ENCODE measurements at places on chromosomes 12 and 14.
A peak's percentile ranks its signal among the peaks of the same experiment; 100 is the strongest.

GRCh38 chr12:68458866-68459265 is 126.7 kb upstream of the MDM1 start:
- no peak for DNase-seq

- peak; percentile 9 for DNase-seq
These were observed 6.7 kb upstream of the FZD10 start for GRCh38 chr12:130155416-130156073.

DNA sequence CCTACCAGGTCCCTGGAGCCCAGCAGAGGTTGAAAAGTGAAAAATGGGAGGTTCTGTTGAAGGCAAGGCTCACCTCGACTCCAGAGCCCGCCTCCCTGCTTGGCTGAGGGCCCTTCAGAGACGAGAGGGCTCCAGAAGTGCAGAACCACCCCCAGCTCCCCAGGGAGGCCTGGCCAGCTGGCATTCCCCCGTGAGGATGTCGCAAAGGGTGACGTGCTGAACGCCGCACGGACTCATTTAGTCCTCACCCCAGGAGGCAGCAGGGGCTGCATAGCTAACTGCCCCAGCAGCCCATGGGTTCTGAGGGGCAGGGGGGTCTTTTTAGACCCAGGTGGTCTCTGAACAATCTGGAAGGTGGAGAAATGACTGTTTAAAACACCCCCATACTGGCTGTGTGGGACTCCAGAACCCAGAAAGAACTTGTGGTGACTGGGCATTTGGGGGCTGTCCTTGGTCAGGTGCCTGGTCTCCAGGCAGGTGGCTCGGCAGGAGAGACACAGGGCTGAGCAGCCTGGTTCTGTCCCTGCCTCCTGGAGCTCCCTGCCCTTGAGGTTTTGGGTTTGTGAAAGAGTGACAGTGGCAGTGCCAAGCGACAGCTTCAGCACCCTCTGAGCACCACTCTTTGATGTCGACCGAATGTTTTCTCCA is 32.0 kb downstream of the ANAPC7 start:
- DNase-seq: no peak

GRCh38 chr12:125633686-125634085 is 568.5 kb downstream of the AACS start:
- no peak for DNase-seq

DNA sequence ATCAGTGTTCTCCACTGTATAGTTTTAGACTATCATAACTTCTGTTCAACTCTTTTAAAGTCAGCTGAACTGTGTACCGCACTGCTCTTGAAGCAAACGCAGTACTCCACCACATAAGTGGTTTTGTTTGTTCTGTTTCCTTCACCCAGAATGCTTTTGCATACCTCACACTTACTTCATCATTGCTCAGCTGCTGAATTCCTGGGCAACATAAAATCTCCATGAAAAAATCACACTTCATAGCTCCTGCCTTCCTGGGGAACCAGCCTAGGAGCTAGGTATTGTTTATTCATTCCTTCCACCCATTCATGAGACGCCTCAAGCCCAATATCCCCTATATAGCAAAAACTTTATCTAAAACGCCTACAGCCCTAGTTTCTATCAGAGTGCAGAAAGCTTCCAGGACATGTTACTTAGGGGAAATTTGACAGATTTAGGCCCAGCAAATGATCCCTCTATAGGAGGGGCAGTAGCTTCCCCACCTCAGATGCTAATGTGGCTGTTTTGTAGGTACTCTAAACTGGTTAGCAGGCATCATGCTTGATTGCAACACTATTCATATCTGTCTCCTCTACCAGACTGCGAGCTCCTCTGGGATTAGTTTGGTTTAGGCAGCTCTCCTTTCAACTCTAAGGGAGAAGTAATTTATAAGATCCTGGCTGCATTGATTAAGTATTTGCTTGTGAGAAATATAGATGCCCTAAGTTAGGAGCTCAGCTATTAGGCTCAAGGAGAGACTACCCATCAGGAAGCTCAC is 44.5 kb downstream of the LRRC9 start:
- DNase-seq: no peak

DNA sequence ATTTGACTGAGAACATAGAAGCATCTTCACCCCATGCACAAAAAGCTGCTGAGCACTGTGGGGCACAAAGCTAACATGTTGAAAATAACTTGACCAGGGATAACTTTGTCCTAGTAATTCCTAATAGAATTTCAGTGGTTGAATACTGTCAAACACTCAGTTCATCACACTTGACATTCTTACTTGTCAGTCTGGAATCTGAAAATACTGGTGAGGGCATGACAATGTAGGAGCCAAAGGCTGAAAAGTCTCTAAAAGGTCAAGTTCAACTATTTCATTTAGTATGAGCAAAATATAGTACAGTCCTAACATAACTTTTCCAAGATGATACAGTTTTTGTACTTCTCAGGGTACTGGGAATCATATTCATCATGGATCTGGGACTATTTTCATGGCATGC is 504.4 kb upstream of the LMO3 start:
- DNase-seq: no peak

GRCh38 chr12:50458606-50459005 is 46.2 kb upstream of the DIP2B start:
- DNase-seq: peak; percentile 21

- peak; percentile 91 for DNase-seq
These were observed 126.8 kb upstream of the CPM start for GRCh38 chr12:69059465-69060457.

DNA sequence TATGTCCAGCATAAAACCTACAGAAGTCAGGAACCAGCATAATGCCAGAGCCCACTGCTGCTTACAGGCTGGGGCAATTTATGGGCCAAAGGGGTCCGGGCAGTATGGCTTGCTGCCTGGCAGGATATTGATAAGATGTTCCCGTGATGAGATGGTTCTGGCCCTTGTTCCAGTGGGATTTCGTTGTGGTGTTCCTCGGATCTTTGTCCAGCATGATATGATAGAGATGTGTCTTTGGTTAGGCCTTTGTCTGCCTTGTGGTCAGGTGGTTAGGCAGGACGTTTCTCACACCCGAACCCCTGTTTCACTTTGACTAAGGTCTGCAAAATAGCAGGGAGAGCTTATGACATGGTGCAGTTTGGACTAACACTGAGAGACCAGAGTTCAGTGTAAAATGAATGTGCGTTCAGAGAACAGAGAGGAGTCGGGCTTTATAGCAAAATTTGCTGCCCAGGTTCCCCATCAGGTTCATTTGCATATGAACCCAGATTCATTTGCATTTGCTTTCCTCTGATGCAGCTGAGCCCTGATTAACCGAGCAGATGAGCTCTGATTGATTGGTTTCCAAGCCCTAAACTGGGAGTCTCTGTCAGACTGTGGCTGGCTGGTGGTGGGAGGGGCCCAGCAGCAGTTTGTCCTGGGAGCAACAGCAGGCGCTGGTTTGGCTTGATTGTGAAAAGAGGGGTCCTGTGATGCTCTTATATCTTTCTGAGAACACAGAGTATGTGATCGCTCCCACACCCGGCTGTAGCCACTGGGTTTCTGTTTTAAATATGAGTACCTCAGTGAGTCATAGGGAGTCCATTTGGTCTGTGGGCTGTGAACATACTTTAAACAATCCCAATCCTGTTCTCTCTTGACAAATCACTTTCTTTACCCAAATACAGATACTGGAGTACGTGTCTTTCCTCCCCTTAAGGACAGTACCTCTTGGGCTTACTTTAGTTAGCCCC is 156.3 kb upstream of the PZP start:
- DNase-seq: peak; percentile 65

GRCh38 chr12:92582475-92582874 is 120.3 kb upstream of the PLEKHG7 start:
- no peak for DNase-seq

GRCh38 chr14:55088356-55088755 is 36.9 kb downstream of the MAPK1IP1L start:
- no peak for DNase-seq

GRCh38 chr12:45415393-45415817 is 199.5 kb downstream of the ANO6 start:
- DNase-seq: peak; percentile 99

GRCh38 chr12:9163392-9163791 is 44.8 kb downstream of the PZP start:
- no peak for DNase-seq

DNA sequence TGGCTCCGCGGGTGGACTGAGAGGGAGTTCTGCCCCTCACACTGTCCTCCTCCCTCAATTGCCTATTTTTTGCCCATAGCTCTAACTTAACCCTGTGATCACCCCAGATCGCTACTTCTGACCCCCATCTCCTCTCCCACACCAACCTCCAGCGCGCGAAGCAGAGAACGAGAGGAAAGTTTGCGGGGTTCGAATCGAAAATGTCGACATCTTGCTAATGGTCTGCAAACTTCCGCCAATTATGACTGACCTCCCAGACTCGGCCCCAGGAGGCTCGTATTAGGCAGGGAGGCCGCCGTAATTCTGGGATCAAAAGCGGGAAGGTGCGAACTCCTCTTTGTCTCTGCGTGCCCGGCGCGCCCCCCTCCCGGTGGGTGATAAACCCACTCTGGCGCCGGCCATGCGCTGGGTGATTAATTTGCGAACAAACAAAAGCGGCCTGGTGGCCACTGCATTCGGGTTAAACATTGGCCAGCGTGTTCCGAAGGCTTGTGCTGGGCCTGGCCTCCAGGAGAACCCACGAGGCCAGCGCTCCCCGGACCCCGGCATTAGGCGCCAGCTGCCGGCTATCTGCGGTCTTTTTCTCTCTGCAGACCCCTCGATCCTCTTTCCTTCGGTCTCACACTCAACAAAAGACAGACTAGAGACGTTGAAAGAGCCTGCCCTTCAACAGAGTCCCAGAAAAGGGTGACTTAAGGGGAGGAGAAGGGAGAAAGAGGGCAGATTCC is 3.0 kb upstream of the TBX3 start:
- DNase-seq: no peak

GRCh38 chr12:122235741-122236140 is 9.9 kb upstream of the DIABLO start:
- no peak for DNase-seq

- DNase-seq: no peak
These were observed 146.2 kb downstream of the BCL11B start for GRCh38 chr14:99125616-99126431.

DNA sequence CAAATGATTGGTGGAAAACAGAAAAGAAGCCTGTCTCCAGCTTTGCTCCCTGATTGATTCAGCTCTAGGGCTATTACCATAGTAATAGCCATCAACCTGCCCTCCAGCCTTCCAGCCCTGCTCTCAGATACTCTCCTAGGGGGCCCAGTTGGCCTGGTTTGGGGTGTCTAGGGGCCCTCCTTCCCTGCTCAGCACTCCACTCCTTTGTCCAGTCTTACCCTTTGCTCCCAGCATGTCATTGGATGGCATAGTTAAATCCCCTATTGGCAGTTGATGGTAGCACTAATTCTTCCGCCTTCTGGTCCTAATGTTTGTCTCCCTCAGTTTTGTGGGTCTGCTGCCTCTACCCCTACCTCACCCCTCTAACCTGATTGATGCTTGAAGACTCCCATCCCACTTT is 175.4 kb upstream of the PELI2 start:
- no peak for DNase-seq

DNA sequence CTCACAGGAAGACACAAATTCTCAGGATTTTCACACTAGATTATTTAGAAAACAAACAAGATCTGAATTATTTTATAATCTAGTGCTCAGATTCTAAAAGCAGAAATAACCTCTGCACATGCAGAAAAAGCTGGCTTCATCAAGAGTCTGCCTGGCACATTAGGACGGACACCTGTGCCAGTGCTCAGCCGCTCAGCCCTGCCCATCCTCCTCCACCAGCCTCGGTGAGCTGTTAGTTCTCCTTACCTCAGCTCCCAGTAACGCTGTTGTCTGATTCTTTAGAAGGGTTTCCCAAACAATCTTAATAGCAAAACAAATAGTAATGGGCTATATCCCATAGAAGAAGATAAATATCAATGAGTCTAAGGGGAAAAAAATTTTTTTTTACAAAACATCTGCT is 27.7 kb downstream of the DUSP16 start:
- no peak for DNase-seq

DNA sequence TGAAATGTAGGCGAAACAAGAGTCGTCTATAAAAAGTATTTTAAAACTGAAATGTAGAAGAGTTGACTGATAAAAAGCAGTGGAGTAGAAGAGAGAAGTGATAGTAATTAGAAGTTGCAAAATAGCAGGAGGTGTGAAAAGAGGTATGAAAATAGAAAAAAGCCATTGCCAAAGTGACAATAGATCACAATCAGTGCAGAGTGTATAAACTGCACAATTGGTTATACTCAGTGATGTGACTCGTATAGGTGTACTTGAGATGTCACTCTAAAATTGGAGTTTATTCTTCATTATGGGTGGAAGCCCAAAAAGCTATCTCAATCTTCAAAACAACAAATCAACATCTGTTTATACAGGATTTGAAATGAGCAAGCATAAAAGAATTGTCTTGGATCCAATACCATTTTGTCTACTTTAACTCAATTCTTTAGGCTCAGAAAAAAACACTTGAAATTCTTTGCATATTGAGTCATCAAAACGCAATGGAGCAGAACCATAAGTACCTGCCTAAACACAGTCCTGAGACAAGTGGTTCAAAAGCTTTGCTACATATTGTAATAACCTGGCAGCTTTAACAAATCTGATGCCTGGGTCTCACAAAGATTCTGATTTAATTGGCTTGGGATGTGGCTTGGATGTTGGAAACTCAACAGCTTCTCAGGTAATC is 8.8 kb downstream of the IKBIP start:
- peak; percentile 68 for DNase-seq

DNA sequence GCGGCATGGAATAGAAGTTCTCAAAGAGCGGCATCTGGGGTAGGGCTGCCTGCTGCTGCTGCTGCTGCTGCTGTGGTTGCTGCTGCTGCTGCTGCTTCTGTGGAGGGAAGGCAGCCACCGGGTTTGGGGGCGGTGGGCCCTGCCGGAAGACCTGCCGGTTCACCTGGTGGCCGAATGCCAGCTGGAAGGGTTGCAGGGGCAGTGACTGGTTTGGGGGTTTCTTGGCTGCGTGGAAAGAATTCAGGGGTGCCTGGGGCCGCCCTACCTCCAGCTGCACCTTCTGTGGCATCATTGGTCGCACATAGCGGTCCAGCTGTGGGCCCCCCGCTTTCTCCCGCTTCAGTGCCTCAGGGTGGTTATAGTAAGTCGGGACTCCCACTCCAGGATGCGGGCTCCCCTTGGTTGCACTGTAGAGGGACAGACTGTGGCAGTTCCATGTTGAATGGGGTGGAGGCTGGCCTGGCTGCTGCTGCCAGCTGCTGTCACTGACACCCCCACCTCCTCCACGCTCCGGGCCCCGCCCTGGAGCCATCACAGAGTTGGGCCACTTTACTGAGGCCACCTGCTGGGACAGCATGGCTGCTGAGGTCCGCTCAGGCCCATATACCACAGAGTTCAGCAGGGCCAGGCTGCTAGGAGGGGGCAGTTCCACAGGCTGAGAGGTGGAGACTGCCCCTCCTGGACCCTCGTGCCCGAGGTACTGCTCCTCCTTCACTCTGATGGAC is 25.2 kb upstream of the PNMA1 start:
- no peak for DNase-seq

GRCh38 chr12:123075646-123076171 is 75.2 kb downstream of the PITPNM2 start:
- peak; percentile 41 for DNase-seq

GRCh38 chr14:34009956-34010355 is 59.1 kb upstream of the EGLN3 start:
- DNase-seq: no peak

DNA sequence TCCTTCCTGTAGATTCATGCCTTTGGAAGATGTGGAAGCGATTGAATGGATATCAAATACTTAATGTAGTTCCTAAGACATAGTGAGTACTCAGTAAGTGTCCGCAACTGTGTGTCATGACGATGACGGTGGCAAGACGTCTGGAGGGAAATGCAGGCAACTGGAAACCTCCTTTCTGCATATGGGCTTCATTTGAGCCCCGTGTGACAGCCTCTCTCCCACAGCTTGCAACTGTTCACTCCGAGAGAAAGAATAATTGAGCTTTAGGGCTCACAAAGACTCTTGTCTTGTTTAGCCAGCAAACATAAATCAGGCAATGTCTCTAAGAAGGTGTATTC is 6.9 kb downstream of the CFAP251 start:
- DNase-seq: peak; percentile 88
